ENCODE measurements at places on chromosomes 2 and 18.

DNA sequence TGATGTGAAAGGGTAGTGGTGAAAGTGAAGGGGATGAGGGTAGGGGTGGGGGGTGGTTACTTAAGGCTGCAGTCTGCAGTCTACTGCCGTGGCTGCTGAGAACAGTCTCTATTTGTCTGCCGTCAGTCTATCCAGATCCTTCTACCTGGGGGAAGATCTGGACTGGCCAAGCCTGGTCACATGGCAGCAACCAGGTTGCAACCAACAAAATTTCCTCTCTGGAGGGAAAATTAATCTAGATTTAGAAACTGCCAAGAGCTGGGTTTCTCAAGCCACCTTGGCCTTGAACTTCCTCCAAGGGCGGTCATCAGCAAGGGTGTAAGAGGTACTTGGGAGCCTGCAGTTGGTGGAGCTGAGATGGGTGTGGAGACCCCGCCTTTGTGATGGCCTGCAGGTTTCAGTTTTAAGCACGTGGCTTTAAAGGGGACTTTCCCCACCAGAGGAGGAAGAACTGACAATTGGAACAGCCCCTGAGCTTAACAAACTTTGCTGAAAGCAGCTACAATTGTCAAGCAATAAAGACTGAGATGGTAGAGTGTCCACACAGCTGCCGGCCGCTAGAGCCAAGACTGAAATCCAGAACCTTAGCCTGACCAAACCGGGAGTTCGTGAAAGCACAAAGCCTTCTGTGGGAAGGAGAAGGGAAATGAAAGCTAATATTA is 31.4 kb upstream of the KCMF1 start:
- no peak for DNase-seq

- no peak for DNase-seq
Observed at GRCh38 chr2:66729416-66730330, 294.7 kb downstream of the MEIS1 start.

- no peak for DNase-seq
Observed at GRCh38 chr2:6791682-6792081, 74.0 kb downstream of the CMPK2 start.

- DNase-seq: no peak
Observed at GRCh38 chr2:95328358-95329125, 31.4 kb downstream of the KCNIP3 start.

- no peak for DNase-seq
Observed at GRCh38 chr2:33381301-33381858, 95.1 kb upstream of the RASGRP3 start.

- DNase-seq: no peak
Observed at GRCh38 chr18:76445275-76445674, 49.8 kb downstream of the ZNF516 start.

DNA sequence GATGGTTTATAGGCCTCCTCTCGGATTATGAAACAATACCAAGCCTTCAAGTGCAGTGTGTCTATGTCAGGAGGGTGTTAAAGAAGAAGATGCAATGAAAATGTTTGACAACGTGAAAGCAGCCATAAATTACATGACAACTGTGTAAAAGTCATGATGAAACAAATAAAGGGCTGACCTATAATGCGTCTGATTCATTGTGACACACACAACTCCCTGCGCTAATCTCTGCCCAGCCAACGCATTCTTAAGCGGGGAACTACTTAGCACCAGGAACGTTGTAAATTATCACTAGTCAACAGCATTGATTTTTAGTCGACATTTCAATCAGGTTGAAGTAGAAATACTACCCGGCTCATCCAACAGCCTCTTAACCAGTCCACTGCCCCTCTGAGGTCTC is 26.8 kb downstream of the BCL11A start:
- no peak for DNase-seq
